Suppressor macrophage (primary cell): ENCODE measurements at places on chromosomes 1 and 21.
A peak's percentile ranks its signal among the peaks of the same experiment; 100 is the strongest.

DNA sequence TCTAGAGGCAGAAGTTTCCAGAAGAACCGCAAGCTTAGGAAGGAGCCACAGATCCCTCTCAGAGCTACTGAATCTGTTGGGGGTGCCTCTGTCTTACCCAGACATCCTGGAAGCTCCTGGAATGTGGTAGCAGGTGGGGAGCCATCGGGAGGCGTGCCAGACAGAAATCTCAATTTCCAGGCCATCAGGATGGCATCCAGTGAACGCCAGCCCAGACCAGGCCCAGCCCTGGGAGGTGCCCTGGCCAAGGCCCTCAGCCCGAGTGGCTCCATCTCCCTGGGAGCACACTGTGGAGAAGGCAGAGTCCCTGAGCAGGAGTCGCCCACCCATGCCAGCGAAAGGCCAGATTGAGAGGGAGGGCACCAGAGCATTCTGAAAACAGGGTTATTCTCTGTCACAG, 2.5 kb downstream of the ABCA4 start:
- DNase-seq, result no peak

GRCh38 chr1:119276558-119276957, 92.0 kb upstream of the HAO2 start:
- DNase-seq, result no peak

- no peak for DNase-seq
These were observed 488.7 kb upstream of the USP24 start for GRCh38 chr1:55703726-55704363.

- DNase-seq, result peak; percentile 48
These were observed 416.6 kb upstream of the RUNX1 start for GRCh38 chr21:35465741-35466140.

GRCh38 chr21:14384453-14384852, 1.5 kb upstream of the HSPA13 start:
- DNase-seq, result no peak

GRCh38 chr1:210438928-210439841, 110.5 kb downstream of the HHAT start:
- DNase-seq, result no peak

- DNase-seq, result no peak
These were observed 176.8 kb upstream of the PDE4B start for GRCh38 chr1:65615859-65616258.

GRCh38 chr1:77424236-77424635, 142.4 kb downstream of the AK5 start:
- no peak for DNase-seq

DNA sequence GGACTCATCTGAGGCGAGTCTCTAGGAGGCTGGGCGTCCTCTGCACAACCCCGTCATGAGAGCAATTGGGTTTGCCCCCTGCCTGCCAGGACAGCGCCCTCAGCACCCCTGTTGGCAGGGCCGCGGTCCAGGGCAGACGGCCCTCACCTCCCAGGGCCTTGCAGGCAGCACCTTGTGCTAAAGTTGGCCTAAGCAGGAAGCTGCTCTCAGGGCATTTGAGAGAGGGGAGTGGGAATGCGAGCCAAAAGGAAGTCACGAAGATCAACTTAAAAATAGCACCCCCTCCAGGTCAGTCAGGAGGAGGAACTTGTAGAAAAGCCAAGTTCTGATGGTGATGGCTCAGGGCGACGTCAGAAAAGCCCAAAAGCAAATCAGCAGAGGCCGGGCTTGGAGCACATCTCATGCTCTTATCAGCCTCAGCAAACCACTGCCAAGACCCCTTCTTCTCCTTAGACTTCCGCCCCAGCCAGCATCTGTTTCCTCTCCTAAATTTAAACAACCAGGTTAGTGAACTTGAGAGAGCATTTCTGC, 12.6 kb upstream of the ADORA3 start:
- peak; percentile 57 for DNase-seq

GRCh38 chr1:115429241-115429640, 91.2 kb upstream of the NGF start:
- peak; percentile 24 for DNase-seq

- no peak for DNase-seq
These were observed 60.0 kb downstream of the PIK3CD start for GRCh38 chr1:9711466-9712020.

DNA sequence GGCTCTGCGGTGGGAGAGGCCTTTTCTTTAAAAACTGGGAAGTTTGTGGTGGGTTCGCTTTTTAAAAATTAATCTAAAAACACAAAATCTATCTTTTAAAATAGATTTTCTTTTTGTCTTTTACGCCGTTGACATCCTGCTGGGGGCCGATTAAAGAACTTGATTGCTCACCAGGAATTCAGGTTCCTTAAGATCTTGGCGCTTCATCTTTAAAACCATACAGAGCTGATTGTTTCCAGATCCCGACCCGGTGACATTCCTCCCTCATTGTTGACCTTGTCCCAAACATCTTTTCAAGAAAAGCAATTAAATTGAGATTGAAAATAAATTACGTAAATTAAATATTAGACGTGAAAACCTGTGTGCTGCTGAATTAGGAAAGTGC, 546 bp upstream of the ZNF697 start:
- DNase-seq, result no peak

DNA sequence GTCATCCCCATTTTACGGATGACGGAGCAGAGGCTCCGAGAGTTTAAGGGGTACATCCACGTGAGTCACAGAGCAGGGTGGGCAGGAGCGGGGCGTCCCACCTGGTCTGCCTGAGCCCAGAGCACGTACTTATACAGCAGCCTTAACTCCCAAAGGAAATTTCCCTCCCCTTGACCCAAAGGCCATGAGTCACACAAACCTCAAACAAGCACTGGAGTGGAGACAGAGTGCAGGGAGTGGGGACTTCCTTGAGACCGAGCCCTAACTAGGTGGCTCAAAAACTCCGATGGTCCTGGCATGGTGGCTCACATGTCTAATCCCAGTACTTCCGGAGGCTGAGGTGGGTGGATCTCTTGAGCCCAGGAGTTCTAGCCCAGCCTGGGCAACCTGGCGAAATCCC, 141.6 kb upstream of the KLHDC7A start:
- DNase-seq, result no peak

GRCh38 chr1:3245344-3245743, 176.3 kb downstream of the PRDM16 start:
- DNase-seq, result no peak
